ENCODE measurements at places on chromosomes 2 and 18.

- DNase-seq: no peak
Measured at GRCh38 chr18:77058290-77058835, 74.2 kb downstream of the MBP start.

- DNase-seq: no peak
Measured at GRCh38 chr2:160928854-160929301, 231.3 kb upstream of the TANK start.

- no peak for DNase-seq
Measured at GRCh38 chr18:23307567-23308295, 145.4 kb upstream of the RIOK3 start.

- DNase-seq: no peak
Measured at GRCh38 chr2:168916331-168916675, 15.2 kb downstream of the G6PC2 start.

- DNase-seq: no peak
Measured at GRCh38 chr18:69789794-69790193, 157.9 kb downstream of the CD226 start.

GRCh38 chr2:47782381-47782670 is 619 bp upstream of the MSH6 start:
- DNase-seq: no peak

GRCh38 chr2:48423376-48423775 is 106.6 kb upstream of the STON1 start:
- DNase-seq: no peak

DNA sequence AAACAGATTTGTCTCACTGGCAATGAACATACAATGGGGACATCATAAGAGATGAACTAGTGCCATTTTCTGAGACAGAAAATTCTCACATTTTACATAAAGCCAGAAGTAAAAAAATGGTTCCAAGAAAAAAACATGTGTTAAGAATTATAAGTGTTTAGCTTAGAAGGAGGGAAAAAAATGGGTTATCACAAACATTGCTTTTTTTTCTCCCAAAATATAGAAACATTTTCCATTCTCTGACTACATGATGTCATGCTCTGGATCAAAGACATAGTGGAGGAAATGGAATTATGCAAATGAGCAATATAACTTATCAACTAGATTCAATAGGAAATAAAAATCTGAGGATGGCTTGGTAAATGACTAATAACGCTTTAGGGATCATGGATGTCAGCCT is 49.8 kb downstream of the SPATS2L start:
- DNase-seq: no peak

DNA sequence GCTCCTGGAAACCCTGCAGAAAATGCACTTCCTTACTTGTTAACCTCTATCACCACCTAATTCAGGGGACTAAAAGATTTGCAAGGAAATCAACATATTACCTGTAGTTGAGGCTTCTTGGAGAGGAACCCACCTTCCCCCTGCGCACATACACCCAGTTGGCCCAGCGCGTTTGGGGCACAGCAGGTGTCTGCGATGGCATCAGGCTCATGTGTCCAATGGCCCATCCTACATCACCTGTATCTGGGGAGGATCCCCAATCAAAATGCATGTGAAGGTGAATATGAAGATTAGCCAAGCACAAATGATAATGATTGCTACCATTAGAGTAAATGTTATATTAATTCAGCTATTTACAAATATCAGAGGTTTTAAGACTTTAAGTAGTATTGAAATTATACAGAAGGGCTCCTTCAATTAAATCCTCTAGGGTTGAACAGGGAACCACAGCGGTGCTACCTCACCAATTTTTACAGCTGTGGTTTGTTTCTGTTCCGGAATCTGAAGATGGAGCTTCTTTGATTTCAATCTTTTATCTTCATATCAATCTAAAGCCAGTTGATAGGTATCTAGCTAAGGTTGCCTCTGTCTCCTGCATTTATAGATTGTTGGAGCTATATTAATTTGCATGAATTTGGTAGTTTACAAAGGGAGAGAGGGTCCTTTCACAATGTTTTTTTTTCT is 486.0 kb downstream of the RNF144A start:
- no peak for DNase-seq

DNA sequence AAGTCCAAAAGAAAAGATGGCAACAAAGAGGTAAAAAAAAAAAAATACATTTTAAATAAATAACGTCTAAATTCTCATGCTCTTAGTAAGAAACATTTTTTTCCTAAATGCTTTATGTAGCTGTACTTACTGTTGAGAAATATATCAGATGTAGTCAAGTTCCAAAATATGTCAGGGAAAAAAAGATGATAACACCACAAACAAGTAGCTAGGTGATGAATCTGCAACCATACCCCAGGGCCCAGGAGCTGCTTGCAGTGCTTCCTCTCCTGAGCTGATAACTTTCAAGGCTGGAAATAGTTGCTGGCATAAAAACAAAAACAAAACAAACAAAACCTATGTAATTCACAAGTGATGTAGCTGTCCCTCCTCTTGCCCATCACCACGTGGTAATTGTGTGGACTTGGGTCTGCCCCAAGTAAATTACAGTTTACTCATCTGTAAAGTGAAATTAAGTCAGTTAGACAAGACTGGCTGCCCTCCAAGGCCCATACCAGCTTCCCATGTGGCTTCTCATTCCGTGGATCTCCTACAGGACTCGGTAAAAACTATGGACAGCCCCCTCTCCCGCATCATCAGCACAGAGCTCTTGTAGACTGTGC is 82.6 kb downstream of the SP100 start:
- no peak for DNase-seq

DNA sequence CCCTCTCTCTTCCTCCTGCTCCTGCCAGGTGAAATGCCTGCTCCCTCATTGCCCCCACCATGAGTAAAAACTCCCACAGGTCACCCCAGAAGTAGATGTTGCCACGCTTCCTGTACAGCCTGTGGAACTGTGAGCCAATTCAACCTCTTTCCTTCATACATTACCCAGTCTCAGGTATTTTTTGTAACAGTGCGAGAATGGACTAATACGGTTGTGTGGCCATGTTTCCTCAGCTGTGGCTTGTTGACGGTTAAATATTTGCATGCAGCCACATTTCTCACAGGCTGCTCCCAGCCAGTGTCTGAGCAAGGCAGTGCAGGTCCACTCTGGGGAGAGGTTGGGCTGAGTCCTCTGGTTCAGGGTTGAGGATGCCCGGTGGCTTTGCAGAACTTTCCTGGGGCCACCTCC is 27.8 kb upstream of the COPS8 start:
- DNase-seq: no peak

DNA sequence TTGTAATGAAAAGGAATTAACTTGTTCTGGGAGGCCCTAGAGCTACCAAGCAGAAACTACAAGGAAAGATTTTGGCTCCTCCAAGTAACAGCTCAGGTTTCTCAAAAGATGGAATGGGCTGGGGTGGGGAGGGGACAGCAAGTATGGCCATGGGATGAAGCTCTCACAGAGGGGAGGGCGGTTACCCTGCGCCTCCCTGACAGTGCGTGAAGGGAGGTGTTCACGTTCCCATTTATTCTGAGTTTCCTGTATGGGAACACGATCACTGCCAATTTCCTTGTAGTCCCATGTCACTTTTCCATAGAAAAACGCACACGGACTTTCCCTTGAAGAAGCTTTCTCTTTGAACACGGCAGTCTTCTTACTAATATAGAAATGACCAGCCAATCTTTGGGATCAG is 17.0 kb downstream of the CDC42EP3 start:
- no peak for DNase-seq

DNA sequence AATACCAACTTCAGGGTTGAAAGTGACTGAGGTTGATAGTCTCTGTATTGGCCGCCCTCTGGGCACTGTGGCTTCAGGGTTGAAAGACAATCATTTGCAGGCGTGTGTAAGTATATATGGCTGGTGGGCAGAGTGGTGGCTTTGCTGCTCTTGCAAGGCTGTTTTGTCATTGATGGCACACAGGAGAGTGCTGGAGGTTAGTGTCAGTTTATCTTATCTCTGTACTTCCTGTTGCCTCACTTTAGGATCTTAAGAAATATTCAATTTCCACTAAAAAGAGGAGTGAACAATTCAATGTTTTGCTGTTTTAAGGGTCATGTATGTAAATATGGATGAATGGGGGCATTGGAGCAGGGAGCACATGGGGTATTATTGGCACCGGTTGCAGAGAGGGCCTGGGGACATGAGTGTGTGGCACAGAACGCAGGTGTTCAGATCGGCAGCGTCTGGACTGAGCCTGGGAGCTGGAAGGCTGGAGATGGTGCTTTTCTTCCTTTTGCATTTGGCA is 51.5 kb downstream of the NCK2 start:
- no peak for DNase-seq

- no peak for DNase-seq
Measured at GRCh38 chr2:165562233-165562632, 92.7 kb downstream of the CSRNP3 start.

DNA sequence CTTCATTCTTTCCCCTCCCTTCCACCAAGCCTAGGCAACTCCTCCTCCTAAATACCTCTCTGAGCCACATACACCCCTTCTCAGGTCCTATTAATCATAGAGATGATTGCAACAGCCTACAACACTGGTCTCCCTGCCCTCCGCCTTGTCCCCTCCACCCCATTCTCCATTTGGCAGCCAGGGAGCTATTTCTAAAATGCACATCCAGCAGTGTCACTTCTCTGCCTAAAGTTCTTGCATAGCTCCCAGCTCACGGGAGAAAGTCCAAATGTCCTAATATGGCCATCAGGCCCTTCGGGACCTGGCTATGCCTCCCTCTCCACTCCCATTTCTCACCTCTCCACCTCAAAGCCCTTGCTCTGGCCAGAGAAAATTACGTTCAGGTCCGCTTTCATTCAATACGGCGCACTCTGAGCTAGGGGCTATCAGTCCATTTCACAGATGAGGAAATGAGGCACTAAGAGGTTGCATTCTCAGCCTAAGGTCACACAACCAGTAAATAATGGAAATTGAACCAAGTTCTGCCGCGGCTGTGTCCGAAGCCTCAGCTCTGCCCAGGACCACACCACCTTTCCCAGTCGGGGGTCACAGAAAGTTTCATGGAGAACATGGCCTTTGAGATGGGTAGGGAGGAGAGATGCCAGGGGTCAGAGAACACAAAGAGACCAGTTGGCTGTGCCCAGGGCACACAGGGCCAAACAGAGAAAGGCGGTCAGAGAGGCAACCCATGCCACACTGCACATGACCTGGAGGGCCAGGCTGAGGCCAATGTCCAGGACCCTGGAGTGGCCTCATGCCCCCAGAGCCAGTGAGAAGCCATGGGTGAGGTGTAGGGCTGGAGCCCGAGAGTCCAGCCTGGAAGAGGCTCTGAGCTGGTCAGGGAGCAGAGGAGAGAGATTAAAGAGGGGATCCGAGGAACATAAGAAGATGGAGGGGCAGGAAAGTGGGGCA is 72.8 kb downstream of the TNS1 start:
- DNase-seq: no peak

GRCh38 chr18:78716022-78716421 is 263.6 kb upstream of the SALL3 start:
- no peak for DNase-seq

DNA sequence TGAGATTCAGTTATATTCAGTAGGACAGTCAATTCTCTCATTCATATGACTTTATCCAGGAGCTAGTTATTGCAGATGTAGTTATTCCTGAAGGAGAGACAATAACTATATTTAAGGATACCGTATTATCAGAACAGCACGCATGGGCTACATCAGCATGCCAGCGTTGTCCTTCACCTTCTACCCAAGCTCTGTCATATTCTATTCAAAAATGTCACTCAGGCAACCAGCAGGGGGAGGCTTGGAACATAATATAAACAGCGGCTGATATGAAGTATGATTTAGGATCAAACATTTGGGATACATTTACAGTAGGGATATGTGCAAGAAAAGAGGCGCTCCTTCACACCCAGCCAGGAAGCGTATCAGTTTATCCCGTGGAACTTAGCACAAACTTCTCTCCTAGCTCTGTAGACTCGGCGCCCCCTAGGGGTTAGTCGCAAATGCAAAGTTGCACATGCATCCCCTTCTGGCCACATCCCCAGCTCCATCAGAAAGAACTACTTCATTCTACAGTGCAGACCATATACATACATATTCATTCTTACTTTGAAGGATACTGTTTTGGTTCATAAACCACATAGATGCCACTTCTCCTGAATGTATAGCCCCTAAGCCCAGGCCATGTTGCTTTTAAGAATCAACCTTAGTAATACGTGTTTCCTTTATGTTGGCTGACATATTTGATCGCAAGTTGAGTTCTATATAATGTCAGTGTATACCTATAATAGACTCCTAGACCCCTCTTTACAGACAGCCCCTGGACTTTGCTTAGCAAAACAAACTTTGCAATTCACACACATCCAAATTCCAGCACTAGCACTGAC is 759.4 kb downstream of the ADCYAP1 start:
- DNase-seq: no peak

DNA sequence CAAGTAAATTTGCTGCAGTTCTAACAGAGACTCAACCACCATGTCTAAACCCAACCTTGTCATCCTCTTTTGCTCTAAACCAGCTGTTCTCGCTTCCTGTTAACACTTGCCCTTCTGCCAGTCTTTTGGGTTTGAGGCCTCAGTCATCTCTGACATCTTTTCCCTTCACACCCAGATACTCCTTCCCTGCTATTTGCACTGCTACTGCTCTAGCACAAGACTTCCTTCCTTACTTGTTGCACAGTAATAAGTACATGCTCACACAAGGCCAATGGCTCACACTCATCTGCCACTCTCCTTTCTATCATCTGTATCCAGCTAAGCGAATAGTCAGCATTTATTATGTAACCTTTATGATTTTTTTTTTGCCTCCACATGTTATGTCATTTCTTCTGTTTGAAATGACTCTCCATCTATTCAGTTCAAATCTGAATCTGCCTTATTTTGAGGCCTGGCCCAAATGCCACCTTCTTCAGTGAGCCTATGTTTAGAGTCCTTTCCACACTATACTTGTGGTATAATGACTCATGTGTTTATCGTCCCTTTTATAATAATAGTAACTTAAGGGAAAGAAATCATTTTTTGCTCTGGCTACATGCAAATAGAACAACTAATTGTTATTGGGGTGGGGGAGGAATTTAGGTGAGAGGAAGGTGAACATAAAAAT is 22.5 kb upstream of the CDKL4 start:
- no peak for DNase-seq

DNA sequence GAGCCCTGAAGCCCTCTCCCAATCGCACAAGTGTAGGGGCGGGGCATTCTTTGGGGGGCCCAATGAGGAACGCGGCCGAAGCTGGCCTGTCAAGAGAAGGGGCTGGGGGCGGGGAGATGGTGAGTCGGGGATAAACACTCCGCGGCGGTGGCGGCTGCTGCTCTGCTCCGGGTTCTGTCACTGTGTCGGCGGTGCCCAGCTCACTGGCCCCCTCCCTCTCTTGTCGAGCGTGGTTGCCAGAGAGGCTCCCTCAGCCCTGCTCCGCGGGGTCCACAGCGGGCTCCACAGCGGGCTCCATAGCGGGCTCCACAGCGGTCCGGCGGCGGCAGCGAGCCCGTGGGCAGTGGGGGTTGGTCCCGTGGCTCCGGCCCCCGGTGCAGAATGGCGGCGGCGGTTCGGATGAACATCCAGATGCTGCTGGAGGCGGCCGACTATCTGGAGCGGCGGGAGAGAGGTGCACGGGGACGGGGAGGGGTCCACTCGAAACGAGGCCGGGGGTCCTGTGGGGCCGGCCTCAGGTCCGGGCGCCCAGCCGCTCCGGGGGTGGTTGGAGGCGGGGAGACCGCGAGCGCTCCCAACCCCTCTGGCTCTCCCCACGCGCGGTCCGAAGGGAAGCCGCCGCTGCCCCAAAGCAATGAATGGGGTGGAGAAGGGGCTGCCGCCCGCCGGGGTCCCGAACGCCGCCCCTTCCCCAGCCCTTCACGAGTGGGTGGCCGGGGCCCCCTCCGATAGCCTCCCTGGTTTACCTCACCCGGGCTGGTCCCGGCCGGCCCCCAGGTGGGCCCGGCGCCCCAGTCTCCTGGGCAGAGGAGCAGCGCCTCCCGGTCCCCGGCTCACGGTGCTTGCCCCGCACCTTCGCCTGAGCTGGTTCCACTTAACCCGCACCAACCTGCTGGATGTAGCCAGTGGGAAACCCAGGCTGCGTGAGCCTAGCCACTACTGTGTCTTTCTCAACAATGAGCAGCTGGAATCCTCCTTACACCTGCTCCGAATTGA is at the start of gene MXD1:
Gene MXD1 (plus strand): TSS at position 160 of the 996 bp plus-strand sequence. CDS start 222 bp downstream, at position 382.
- DNase-seq: no peak

Data from NCI-H1417 treated with DMSO at 0.1 percent for 48 hours (cell line).